ENCODE measurements at places on chromosomes 2 and 18.

DNA sequence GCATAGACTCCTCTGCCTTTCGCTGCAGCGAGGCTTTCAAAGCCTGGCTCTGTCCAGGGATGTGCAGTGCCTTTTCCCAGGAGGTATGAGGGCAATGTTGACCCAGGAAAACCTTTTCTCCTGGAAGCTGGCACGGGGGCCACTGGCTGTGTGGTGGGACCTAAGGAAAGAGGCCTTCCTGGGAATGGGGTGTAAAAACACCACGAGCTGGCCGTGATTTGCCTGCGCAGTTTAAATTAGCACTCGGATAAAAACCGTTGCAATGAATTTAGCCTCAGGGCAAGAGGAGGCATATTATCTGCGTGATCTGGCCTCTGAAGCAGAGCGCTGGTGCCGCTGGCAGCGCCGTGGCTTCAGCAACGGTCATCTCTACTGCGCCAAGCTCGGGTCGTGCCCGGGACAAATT, 3.0 kb downstream of the OSR1 start:
- DNase-seq: no peak

GRCh38 chr18:40672590-40672989, 1282.4 kb upstream of the PIK3C3 start:
- DNase-seq: no peak

DNA sequence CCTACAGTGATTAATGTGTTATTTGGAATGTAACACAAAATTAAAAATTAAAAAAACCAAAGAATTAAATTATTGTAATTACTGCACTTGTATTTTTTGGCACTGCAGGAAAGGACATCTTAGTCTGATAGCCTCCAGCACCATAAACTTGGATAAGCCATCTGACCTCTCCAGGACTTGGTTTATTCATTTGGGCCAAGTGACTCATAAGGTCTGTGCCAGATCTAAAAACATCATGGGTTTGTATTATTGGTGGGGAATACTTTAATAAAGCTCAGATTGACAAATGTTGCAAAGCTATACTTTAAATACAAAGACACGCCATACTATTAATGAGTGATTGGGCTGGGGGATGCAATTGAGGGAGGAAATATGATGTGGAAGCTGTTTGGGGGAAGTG, 225.2 kb downstream of the ZNF521 start:
- DNase-seq: no peak

GRCh38 chr18:21105936-21106335, 5.7 kb downstream of the ROCK1 start:
- no peak for DNase-seq

DNA sequence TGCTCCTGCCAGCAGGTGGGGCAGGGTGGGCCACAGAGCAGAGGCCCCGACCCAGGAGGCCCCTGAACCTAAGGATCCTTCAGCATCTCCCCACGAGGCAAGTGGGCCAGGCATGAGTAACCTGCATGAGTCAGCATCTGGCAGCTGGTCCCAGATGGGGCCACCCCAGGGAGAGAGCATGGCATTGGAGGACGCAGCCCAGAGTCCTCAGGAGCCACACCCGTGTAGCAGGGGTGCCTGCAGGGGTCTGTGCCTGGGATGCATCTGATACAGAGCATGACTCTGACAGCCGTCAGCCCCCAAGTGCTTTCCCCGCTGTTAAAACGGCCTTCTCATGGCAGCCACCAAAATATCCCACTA, 185.6 kb upstream of the SALL3 start:
- DNase-seq: no peak

DNA sequence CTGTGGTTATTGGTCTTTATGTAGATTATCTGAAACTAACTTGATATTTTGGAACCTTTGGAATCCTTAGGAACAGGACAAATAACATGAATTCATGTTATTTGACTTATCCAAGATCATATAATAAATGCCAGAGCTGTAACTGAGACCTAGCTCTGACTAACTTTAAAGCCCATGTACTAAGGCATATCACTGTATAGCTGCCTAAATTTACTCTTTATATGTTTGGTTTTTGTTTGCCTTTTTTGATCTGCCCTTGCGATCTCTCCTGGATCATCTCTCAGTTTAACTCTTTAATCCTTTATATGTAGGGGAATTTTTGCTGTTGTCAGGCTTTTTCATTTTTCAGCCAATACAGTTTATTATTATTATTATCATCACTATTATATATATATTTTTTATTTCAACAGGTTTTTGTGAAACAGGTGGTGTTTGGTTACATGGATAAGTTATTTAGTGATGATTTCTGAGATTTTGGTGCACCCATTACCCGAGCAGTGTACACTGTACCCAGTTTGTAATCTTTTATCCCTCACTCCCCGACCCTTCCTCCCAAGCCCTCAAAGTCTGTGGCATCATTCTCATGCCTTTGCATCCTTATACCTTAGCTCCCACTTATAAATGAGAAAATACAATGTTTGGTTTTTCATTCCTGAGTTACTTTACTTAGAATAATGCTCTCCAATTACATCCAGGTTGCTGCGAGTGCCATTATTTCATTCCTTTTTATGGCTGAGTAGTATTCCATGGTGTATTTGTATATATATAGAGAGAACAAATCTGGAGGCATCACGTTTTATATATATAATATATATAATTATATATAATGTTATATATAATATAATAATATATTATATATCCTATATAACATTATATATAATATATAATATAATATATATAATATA, 48.9 kb downstream of the APLF start:
- no peak for DNase-seq

- DNase-seq: peak; percentile 35
Observed at GRCh38 chr18:45775241-45775676, 50.2 kb upstream of the SIGLEC15 start.

DNA sequence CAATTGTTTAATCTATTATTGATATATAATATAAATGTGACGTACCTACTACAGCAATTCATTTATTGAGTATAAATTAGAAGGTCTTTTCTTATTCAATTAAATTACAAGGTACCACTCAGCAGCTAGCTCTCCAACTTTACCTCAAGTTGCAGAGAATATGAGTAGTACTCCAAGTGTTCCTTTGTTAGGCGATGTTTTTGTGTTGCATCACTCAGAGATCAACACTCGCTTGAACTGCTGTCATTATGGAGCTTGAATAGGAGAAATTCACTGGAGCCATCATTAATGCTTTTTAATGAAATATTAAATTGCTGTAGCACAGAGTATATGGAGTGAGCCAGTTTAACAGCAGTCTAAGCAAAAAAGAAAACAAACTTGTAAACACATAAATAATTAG, 320.0 kb downstream of the FSIP2 start:
- DNase-seq: no peak

DNA sequence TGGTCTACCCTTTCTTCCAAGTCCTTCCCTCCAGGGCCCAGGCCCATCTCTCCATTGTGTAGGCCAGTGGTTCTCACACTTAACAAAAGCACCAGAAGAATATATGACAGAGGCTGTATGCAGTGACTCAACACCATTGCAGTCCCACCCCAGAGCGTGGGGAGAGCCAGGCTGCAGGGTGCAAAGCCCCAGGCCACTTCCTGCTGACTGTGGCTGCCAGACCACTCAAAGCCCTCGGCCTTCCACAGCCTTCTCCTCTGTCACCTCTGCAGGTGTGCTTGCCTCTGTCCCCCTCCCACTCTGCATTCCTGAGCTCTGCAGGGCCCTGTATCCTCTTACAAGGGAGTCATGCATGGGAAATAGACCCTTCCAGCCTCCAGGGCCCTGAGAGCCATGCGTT, 40.4 kb upstream of the ARHGEF4 start:
- no peak for DNase-seq

- no peak for DNase-seq
Observed at GRCh38 chr2:187404431-187405110, 43.5 kb downstream of the CALCRL start.

DNA sequence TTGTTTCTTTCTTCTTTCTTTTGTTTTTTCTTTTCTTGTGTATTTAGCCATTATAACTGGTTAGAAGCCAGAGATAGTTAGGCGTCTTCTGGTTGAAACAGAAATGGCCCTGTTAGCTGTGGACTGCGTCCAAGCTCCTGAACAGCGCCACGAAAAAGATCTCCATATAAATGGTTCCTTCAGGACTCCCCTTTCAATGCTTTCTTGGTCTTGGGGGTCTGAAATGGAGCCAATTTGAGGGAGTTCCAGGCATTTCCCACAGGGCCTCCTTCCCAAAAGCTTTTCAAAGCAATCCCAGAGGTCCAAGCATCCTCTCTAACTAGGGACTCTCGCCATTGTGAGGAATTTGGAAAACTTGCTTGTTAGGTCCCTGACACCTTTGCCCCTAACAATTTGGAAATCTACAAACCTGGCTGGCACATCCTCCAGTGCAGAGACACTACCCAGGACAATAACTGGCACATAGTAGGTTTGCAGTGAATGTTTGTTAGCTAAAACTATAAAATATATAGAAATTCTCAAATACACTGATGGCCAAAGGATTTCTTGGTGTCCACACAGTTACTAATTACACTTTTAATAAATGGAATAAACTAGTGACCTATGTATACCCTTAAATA, 80.1 kb downstream of the MYCN start:
- DNase-seq: no peak

GRCh38 chr2:163306647-163307046, 429.2 kb downstream of the FIGN start:
- DNase-seq: no peak

- DNase-seq: peak; percentile 32
Observed at GRCh38 chr2:205197468-205198139, 484.7 kb upstream of the NRP2 start.

DNA sequence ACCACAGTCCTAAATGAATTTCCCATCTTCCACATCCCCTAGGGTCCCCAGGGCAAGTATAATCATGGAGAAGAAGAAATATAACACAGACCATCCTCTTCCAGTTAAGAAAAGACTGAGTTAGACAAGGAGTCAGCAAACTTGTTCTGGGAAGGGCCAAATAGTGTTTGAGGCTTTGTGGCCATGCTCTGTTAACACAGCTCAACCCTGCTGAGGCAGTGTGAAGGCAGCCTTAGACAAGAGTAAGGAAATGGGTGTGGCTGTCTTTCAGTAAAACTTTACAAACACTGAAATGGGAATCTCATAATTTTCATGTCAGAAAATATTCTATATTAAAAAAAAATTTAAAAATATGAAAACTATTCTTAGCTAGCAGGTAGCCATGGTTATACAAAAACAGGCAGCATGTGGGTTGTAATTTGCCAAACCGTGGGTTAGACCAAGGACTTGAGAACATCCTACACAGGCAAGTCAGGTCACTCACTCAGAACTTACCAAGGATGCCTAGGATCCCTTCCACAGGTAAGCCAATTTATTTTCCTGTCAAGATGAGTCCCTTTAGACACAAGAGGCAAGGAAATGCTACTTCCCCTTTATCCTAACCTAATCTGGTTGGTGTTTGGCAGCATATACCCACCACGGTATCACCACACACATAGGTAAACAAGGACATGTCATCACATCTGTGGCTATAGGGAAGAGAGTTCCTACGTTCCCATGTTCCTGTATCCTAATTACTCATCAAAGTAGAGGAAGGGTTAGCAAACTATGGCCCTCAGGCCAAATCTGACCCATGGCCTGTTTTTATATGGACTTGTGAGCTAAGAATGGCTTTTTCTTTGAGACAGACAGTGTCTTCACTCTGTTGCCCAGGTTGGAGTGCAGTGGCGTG, 31.9 kb downstream of the C2orf74 start:
- DNase-seq: no peak

- DNase-seq: no peak
Observed at GRCh38 chr2:226795281-226796011, 4.2 kb downstream of the IRS1 start.

GRCh38 chr2:217314021-217314460, 454.2 kb upstream of the TNP1 start:
- DNase-seq: no peak

DNA sequence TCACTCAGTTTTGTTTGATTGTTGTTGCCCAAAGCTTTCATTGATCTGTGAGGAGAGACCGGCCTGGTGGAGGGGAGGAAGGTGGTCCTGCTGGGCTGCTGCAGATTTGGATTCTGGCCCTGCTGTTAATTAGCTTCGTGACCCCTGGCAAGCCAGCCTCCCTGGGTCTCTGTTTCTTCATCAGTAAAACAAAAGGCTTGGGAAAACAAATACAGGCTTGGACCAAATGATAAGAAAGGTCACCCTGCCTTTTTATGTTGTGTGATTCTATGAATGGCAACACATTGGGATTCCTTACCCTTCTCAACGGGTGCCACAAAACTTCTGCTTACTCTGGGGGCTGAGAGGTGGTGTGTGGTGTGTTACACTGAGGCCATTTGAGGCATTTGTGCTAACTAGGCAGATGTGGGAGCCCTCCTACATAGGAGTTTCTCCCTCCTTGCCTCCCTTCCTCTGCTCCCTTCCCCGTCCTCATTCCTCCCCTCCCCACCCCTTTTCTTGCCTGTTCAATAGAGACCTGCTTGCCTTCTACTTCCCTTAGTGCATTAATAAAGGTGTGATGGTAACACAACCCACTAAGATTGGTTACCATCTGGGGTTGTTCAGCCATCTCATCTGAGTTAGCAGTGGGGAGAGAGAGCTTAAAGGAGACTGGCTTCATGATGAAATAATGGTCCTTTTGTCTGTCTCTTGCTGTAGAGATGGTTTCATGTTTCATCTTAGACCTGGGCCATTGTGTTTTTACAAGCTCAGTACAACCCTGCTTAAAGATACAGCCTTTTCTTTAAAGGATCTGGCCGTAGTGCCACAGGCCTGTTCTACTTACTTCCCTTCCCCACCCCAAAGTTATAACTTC, 96.2 kb downstream of the TANC1 start:
- no peak for DNase-seq

GRCh38 chr18:62486290-62486964, 36.4 kb upstream of the ZCCHC2 start:
- DNase-seq: no peak

DNA sequence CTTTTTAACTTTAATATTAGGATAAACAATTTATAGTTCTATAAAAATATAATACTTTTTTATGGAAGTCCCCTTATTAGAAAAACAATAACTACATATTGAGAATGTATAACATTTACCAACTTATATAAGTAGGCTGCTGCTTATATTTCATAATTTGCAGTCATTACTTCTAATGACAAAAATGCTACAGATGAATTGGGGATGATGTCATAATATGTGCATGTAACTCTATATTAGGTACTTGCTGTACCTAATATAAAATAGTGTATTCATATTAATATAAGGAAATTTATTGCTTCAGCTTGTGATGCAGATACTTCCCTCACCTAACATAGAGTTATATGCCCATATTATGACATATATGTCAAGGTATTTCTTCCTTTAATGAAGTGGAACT, 100.7 kb downstream of the GALNT13 start:
- DNase-seq: no peak

GRCh38 chr2:68367953-68368653, 3.0 kb downstream of the PLEK start:
- DNase-seq: no peak

GRCh38 chr2:219603771-219604170, 6.1 kb downstream of the STK11IP start:
- no peak for DNase-seq

GRCh38 chr2:62789918-62790317, 84.4 kb downstream of the EHBP1 start:
- no peak for DNase-seq

All from CD4-positive, alpha-beta memory T cell (primary cell).